Naive thymus-derived CD8-positive, alpha-beta T cell (primary cell): ENCODE measurements at places on chromosomes 3 and 15. TPM values are rescaled to one million over a fixed set of nuclear protein-coding genes. Genes with fewer than 3 reads are reported as not detected.

The BLOC1S6 gene
- 58.8 TPM for polyA plus RNA-seq

The STAB1 gene
- polyA plus RNA-seq: not detected

The SLC22A13 gene
- polyA plus RNA-seq: not detected

The B3GALNT1 gene
- 2.5 TPM for polyA plus RNA-seq

The SHC4 gene
- polyA plus RNA-seq: not detected
